ENCODE measurements at places on chromosomes 3 and 15.

DNA sequence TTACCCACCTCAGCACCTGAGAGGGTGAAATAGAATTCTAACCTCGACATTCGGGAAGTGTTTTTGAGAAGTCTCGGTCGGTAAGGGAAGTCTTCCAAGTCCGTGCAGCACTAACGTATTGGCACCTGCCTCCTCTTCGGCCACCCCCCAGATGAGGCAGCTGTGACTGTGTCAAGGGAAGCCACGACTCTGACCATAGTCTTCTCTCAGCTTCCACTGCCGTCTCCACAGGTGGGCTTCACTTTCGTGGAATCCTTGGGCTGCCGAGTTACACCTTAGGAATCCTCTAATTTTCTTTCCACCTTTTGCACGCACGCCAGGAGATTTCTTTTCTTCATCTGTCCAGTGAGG lies 775 bp downstream of the CCNDBP1 start:
- no peak for DNase-seq

- no peak for DNase-seq
These were observed 1353.5 kb downstream of the ROBO1 start for GRCh38 chr3:78414261-78414660.

DNA sequence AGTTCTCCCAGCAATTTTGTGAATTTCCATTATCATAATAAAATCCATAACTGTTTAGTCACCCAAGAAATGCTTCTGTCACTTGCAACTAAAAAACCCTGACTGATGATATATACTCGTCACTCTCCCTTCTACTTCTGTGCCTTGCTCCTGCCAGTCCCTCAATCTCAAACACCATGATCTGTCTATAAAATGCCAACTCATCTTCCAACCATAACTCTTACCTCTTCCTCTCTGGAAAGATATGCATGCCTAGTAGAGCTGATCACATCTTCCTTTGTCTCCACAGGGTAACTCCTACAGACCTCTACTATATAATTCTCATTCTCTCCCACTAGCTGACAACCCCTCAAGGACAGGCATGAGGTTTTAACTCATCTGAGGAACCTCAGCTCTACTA lies 5.2 kb upstream of the VEPH1 start:
- no peak for DNase-seq

GRCh38 chr3:192947421-192947820 lies 29.8 kb upstream of the MB21D2 start:
- no peak for DNase-seq

GRCh38 chr3:36649125-36649524 lies 115.2 kb downstream of the DCLK3 start:
- no peak for DNase-seq

GRCh38 chr15:100571592-100572167 lies 30.3 kb downstream of the LINS1 start:
- no peak for DNase-seq

- DNase-seq: no peak
These were observed 847.2 kb downstream of the TUSC7 start for GRCh38 chr3:117556646-117557407.

- DNase-seq: no peak
These were observed 15.5 kb downstream of the TOP2B start for GRCh38 chr3:25648925-25649830.

- DNase-seq: no peak
These were observed 83.7 kb upstream of the THBS1 start for GRCh38 chr15:39497016-39497758.

GRCh38 chr3:118525077-118525476 lies 509.6 kb downstream of the IGSF11 start:
- no peak for DNase-seq

GRCh38 chr3:76438971-76439370 lies 600.9 kb upstream of the ROBO2 start:
- DNase-seq: no peak

- DNase-seq: no peak
These were observed 67.7 kb downstream of the ARHGEF26 start for GRCh38 chr3:154188846-154189245.

DNA sequence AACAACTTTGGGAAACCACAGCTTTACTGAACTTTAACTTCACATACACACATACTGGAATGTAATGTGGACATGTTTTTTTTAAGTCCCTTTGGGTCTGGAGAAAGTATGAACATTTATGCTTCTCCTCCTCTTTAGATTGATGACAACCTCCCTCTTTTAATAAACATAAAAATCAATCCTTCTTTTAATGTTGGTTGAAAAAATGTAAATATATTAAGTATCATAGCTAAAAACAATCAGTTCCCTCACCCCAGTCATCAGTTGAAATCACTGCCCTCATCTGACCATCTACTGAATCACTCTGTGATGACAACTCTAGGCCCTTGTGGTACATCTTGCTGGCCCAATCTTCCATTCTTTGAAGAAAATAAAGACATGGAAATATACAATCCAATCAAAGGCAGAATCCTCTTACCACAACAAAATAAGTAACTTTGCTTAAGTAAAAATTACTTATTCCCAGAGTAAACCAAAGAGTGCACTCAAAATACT lies 6.4 kb downstream of the AAGAB start:
- no peak for DNase-seq

DNA sequence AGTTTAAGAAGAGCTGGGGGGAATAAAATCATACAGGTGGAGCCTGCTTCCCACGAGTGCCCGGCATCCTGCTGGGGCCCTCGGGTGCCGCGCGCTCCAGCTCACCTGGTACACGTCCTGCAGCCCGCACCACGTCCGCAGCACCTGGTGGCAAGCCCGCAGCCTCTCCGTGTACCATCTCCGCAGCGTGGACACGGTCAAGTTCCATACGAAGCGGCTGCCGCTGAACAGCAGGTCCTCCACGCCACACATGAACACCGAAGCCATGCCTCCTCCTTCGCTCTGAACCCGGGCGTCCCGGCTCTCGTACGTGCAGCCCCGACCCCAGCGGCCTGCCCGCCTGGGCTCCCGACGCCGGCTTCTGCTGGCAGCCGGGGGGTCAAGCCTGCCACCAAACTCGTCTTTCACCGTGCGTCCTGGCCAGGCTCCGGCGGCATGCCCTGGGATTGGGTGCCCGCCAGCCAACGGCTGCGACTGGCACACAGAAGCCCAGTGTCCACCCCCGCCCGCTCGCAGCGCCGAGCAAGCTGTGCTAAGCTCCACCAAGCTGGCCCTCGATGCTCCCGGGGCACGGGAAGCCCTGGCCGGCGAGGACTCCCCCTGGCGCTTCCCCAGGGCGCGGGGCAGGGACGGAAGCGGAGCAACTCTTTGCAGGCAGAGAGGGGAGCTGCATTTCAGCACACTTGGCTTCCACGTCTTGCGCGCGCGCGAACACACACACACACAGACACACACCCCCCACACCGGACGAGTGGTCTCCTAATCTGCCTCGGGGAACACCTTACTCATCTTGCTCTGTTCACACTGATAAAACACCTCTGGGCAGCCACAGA lies at the start of gene FRMD4B:
Gene FRMD4B, minus strand, starts transcription at position 366 of the 833 bp plus-strand sequence. Its CDS starts 99 bp downstream, at position 267.
- peak; percentile 46 for DNase-seq

DNA sequence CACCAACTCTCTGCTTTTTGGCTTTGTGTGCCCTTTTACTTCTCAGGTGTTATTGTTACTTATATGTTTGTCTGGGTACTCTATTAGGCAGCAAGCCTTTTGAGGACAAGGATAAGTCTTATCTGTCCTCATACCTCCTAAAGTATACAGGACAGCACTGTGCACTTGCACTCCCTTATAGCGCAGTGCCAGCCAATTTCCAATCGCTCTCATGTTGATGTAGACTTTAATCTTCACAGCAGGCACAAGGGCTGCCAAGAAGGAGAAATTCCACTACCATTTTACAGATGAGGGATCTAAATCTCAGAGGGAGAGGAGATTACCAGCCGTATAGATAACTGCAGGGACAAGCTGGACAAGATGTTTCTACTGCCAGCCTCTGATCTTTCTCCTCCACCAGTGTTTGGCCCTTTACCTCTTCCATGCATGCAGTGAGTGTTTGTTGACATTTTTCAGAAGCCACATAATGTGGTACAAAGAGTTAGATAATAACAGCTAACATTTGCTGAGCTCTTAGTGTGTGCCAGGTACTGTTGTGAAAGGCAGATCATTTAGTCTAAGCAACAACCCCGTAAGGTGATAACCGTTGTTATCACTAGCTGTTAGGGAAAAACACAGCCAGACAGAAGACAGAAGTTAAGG lies 30.1 kb downstream of the SST start:
- no peak for DNase-seq
